ENCODE measurements at places on chromosomes 3 and 15.

DNA sequence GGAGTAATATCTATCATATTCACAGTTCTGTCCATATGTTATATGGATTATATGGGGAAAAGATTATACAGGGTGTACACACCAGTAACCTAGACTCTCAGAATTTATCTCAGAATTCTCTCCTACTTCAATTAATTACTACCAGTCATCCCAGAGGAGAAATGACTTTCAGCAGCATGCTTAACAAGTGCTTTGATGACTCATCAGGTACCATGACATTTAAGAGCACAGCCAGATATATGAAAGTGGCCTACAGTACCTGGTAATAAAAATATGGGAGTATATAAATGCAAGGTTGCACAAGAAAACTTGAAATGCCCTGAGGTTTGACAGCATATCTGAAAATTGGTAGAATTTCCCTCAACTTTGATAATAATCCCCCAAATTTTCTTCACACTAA, 1273.0 kb downstream of the OTOL1 start:
- no peak for DNase-seq

DNA sequence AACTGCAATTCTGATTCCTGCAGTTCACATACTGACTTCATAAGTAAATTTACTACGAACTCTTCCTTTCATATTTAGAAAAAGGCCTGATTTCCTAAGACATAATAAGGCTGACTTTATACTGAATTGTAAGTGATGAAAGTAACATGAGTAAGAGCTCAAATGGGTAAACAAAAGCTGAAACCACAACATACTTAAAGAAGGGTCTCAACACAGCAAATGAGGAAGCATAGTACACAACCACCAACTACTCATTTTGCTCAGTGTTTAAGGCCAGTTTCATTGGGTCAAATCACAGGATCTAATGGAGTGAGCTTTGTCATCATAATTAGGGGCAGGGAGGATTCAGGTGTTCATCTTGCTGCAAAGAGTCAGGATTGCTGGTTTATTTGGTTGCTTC, 81.4 kb downstream of the SETD2 start:
- DNase-seq, result no peak

DNA sequence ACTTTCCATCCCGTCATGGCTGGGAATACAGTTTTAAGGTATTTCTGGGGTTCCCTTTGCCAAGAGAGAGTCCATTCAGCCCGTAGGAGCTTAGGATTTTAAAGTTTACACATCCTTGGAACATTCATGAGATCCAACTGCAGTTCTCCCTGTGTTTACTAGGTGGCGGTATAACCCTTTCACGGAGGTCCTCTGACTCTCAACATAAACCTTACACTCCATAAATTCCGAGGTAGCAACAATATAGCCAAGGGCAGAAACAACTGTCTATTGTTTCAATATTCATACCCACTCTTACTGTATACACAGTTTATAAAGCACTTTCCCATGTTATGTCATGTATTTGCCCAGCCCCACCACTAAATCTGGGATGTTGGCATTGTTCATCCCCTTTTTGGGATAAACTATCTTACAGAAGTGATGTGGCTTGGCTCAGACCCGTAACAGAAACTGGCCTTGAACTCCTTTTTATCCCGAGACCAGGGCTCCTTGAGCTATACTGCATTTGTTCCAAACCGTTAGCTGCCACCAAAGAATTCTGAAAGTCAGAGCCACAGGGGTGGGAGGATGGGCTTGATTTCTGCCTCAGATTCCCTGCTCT, 69.2 kb upstream of the COL6A5 start:
- no peak for DNase-seq

- DNase-seq, result no peak
Measured at GRCh38 chr3:71051893-71052687, 531.4 kb downstream of the FOXP1 start.

DNA sequence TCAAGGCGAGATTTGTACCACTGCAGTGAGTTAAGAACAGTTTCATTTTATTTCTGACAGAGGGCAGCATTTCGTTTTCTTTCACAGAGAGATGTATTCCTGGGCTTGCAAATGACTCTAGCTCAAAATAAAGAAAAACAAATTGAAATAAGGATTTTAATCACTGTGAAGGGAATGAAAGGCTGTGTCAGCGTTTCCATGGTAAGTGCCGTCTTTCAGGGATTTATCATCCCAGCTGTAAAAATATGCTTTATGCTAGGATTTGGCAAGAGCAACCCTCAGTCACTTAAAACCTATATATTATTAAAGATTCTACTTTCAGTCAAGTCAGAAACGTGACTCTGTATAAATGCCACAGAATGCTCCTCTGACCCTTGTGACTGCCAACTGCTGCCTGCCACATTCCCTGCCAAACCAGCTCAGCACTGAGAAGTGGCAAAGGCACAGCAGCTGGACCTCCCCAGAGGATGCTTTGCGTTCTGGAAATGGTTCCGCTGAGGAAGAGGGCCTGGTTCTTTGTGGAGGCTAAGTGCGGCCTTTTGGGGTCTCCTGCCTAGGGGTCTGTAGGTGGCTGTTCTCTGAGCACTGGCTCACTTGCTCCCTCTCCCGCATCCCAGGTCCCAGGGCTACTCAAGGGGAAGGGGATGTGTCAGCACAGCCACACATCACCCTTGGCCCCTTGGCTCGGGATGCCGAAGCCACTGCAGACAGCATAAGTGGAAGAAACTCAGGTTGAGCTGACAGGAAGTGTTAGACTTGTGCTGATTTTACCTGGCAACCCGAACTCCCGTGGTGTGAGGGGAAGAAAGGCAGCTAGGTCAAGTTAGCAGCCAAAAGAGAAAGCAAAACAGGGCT, 56.6 kb upstream of the POMGNT2 start:
- no peak for DNase-seq

All from coronary artery (tissue), 2 donors.